ENCODE measurements at places on chromosomes 2 and 18. TPM values are rescaled to one million over a fixed set of nuclear protein-coding genes. Genes with fewer than 3 reads are reported as not detected.

GRCh38 chr18:11987527-11987926 lies 6.2 kb downstream of the IMPA2 start:
- DNase-seq: no peak

DNA sequence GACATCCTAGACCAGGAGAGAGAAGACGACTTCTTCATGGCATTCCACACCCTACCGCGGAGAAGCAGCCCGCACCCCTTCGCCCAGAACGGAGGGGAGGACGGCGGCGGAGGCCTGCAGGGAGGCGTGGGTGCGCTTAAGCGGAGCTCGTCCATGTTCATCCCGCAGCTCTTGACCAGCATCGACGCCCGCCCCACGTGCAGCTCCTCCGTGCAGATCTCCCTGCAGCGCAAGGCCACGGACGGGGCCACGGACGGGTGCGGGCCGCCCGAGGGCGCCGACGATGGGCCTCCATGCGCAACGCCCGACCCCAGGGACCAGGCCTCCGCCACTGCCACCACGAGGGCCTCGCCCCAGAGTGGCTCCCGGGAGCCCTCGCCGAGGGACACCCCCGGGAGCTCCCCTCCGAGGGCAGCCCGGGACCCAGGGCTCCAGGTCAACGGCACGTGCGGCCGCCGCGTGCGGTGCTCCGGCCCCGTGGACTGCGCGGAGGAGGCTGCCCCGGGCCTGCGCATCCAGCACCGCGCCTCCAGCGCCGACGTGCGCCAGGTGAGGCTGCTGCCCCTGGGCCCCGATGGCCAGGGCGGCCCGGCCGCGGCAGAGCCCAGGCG lies 211.8 kb downstream of the NEDD4L start:
- DNase-seq: no peak

DNA sequence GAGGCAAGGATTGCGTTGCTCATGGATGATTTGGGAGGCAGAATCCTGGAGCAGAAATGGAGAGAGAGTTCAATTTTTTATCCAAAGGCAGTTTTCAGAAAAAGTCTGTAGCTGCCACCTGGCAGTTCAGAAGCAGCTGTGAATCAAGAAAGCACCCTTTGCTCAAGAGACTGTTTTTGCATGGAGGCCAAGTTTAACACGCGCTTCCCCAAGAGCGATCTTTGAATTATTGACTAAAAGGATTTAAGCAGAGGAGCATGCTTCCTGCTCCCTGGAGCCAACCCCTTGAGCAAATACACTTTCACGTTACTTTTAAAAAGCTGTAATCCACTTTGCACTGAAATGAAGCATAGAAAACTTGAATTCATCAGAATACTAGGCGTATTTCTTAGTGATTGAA lies 252.4 kb downstream of the RNF144A start:
- DNase-seq: no peak

SKOR2 gene
- not detected for total RNA-seq

GRCh38 chr18:55163550-55163949 lies 204.3 kb upstream of the CCDC68 start:
- DNase-seq: no peak

FAM136A gene
- total RNA-seq: 24.2 TPM

- DNase-seq: no peak
Observed at GRCh38 chr2:40158781-40159180, 293.1 kb downstream of the SLC8A1 start.

DNA sequence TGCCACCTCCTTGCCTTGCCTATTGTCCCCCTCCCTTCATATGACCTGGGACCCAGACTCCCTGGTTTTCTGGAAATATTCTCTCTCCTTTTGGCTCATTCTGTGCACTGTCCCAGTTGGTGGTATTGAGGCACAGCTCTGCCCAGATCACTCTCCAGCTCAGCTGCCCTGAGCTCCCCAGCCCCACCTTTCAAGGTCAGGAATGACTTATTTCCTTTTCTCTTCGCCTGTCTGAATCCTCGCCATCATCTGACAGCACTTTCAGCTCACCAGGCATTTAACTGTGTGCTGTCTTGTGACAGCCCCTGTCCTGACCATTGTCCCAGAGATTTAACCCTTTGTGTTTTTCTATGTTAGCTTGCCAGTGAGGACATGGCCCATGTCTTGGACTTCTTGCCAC lies 133.0 kb downstream of the MSH2 start:
- DNase-seq: no peak

Data from breast epithelium (tissue), 4 donors.